Vagina (tissue), 2 donors: ENCODE measurements at places on chromosomes 12 and 14. TPM values are rescaled to one million over a fixed set of nuclear protein-coding genes. Genes with fewer than 3 reads are reported as not detected.

DNA sequence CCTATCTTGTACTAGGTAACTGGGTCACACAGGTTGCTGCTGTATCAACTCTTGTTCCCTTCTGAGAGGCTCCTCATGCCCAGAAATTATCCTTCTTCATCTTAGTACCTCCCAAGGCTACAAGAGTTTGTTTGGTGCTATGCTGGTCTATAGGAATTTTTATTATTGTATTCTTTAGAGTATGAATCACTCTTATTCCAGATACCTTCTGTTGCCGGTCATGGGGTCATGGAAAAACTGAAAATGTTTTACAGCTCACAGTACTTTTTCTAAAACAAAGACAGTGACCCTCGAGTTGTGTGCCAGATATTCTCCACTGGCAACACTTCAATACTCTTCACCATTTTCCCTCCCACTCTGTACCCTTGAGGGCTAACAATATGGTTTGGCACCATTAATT is 1598.0 kb upstream of the TMEM132C start:
- H3K27ac ChIP-seq = no peak overlapping the region
- no peak overlapping the region for H3K4me3 ChIP-seq
- no peak for DNase-seq
- H3K4me1 ChIP-seq = no peaks in the 10 kb centered on the region

DNA sequence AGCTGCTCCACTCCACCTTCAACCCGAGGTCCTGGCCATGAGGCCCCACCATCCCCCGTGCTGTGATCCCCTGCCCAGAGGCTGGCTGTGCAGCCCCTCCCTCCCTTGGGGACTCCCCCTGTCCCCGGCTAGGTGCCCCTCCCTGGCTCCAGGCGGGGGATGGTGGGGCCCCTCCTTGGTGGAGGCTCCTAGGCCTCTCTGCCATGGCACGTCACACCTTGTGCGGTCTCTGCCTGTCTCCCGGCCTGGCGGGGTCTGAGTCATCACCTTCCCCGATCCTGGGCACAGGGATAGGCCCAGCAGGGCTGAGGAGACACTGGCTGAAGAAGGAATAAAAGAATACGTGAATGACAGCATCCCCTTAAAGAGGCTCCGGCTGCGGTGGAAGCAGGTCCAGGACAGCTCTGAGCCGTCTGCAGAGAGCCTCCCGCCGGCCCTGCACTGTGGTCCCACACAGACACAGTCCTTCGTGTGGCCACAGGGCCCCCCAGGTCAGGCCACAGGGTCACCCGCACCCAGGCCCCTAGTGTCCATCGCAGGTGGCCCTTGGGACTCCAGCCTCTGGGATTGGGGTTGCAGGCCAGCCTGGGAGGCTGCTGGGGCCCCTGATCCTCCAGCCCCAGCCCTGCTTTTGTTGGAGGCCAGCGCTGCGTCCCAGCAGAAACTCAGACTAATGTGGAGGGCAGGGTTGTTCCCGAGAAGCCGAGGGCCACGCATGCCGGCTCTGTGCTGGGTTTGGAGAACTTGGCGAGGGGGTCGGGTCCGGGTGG is 43.6 kb downstream of the KIF26A start:
- DNase-seq = no peak
- H3K36me3 ChIP-seq = no peaks in the 10 kb centered on the region
- peaks cover 6% of the 10 kb centered on the region for H3K4me1 ChIP-seq
- no peak overlapping the region for H3K27ac ChIP-seq
- no peaks in the 10 kb centered on the region for H3K27me3 ChIP-seq

DNA sequence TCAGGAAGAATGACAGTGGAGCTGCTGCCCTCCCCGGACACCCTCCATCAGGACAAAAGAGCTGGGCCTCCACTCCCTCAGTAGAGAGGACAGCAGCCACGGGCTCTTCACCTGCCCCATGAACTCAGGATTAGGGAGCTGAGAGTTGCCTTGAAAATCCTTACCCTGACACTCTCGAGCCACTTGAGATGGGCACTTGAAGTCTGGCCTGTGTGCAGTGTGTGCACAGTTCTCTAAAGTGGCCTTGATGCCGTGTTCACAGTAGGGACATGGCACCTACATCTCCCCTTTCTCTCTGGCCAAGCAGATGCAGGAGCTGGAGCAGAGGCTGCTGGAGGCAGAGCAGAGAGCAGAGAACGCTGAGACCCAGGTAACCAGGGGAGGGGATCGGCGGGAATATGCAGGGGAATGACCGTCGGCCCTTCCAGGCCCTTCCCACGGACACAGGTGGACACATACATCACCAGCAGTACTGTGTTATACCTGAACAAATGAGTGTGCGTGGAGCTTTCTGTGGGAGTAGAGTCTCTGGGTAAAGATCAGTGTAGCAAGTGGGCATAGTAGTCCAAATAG is 22.5 kb downstream of the PLEKHH1 start:
- H3K4me3 ChIP-seq = no peak overlapping the region
- no peak for DNase-seq
- no peaks in the 10 kb centered on the region for H3K36me3 ChIP-seq
- H3K27ac ChIP-seq = no peak overlapping the region
- no peaks in the 10 kb centered on the region for H3K4me1 ChIP-seq

GRCh38 chr12:106682594-106683234 is 91.8 kb upstream of the RIC8B start:
- H3K36me3 ChIP-seq = no peaks in the 10 kb centered on the region
- no peaks in the 10 kb centered on the region for H3K4me1 ChIP-seq
- no peak for DNase-seq
- H3K4me3 ChIP-seq = no peak overlapping the region

DNA sequence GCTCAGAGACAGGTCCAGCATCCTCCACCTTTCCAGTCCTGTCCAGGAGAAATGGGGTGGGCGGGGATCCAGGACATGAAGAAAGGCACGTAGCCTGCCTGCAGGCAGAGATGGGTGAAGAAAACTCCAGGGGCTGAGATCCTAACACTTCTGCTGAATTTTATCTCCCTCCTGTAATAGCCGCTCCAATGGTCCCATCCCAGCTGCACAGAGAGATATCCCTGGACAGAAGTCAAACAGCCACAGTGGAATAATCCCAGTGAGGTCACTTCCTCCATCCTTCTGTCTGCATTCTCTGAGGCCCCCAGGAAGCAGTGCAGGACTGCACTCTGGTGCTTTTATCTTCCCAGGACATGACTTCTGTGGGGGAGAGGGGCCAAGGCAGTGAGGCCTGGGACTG is 26.3 kb downstream of the KRT18 start:
- H3K4me3 ChIP-seq = no peak overlapping the region
- no peaks in the 10 kb centered on the region for H3K27me3 ChIP-seq
- H3K4me1 ChIP-seq = peaks cover 7% of the 10 kb centered on the region

GRCh38 chr14:104142946-104143470 is 4.6 kb downstream of the KIF26A start:
- H3K4me1 ChIP-seq = peaks cover 19% of the 10 kb centered on the region
- no peak overlapping the region for H3K27ac ChIP-seq
- H3K27me3 ChIP-seq = no peaks in the 10 kb centered on the region

DNA sequence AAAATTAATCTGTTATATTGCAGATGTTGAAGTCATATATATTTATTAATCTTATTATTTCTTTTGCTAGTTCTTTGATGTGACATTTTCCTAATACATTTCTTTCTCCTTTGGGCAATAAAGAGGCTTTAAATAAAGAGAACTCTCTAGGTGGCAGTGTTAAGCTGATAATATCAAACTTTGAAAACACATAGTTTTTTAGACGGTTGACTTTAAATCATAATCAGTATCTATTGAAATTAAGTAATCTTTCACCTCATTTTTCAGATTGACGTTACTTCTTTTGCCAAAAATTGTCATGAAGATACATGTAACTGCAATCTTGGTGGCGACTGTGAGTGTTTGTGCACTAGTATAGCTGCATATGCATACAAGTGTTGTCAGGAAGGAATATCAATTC is 130.8 kb upstream of the PTPRQ start:
- H3K27ac ChIP-seq = no peak overlapping the region
- H3K4me3 ChIP-seq = no peak overlapping the region
- no peak for DNase-seq

GRCh38 chr12:120019938-120020337 is 30.9 kb downstream of the BICDL1 start:
- H3K27ac ChIP-seq = no peak overlapping the region
- no peak overlapping the region for H3K4me3 ChIP-seq
- H3K27me3 ChIP-seq = no peaks in the 10 kb centered on the region
- H3K4me1 ChIP-seq = no peaks in the 10 kb centered on the region
- H3K36me3 ChIP-seq = no peaks in the 10 kb centered on the region

GRCh38 chr12:86917121-86917520 is 660.9 kb upstream of the MGAT4C start:
- no peak overlapping the region for H3K27ac ChIP-seq
- H3K27me3 ChIP-seq = no peaks in the 10 kb centered on the region
- no peak for DNase-seq
- H3K4me1 ChIP-seq = no peaks in the 10 kb centered on the region

Gene TRPV4
- 5.6 TPM for total RNA-seq

Gene IAPP
- total RNA-seq = not detected

Gene ANO2
- 18.7 TPM for total RNA-seq

Gene EXOC5
- total RNA-seq = 33.9 TPM

Gene MORN3
- total RNA-seq = not detected

Gene MUCL1
- total RNA-seq = not detected

Gene BIN2
- total RNA-seq = 6.4 TPM
